ENCODE measurements at places on chromosomes 7 and 10.

DNA sequence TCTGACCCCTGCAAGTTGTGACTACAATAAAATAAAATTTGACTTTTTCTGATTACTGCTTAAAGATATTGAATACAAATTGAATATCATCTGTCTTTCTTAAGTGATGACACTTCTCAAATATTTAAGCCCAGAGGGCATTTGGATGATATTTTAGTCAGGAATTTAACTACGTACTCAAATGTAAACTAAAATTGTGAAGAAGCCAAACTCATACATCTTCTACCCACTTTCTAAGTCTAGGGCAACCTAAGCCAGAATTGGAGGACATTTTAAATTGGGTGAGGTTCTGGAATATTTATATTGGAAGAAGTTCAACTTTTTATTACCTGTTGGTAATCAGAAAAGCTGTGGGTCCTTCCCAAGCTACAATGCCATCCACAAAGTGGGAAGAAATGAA is 149.1 kb upstream of the WDR11 start:
- DNase-seq: no peak

DNA sequence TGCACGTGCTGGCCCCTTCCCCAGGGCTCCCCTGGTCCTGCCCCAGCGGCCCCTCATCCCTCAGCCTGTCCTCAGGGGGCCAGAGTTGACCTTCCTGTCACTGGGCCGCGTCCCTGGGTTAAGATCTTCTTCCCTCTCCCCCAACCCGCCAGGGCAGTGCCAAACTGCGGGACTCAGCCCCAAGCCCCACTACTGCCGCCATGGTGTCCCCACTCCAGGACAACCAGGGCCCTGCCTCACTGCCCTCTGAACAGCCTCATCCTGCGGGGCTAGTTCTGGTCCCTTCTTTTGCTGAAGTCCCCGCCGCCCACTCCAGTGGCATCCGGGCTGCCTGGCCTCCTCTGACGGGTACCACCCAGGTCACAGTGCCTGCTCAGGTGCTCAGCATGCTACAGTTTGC is 37.5 kb downstream of the UNCX start:
- no peak for DNase-seq

DNA sequence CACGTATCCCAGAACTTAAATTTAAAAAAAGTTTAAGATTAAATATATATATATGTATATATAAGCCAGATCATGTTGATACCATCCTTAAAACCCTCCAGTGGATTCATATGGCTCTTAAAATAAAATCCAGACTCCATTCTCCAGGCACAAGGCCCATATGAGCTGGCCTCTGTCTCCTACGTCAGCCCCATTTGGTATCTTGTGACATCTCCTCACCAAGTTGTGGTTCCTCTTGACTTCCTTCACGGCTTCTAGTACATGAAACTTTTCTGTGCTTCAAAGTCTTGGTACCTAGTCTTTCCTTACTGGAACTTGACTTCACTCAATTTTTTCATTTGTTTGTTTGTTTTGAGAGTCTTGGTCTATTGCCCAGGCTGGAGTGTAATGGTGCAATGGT is 61.3 kb downstream of the PRLHR start:
- peak; percentile 49 for DNase-seq

GRCh38 chr10:70932392-70933196 is 44.2 kb upstream of the PCBD1 start:
- no peak for DNase-seq

- DNase-seq: no peak
These were observed 21.8 kb downstream of the DHX32 start for GRCh38 chr10:125859128-125859817.
